NCI-H2081 (cell line): ENCODE measurements at places on chromosomes 7 and 10.

GRCh38 chr7:144050093-144050492 lies 1.3 kb downstream of the OR2A5 start:
- no peak for DNase-seq

GRCh38 chr7:86050918-86051317 lies 592.8 kb upstream of the GRM3 start:
- no peak for DNase-seq

- DNase-seq: no peak
Observed at GRCh38 chr10:119378737-119379067, 163.8 kb downstream of the RGS10 start.

- no peak for DNase-seq
Observed at GRCh38 chr7:79936281-79936983, 198.2 kb upstream of the GNAI1 start.

GRCh38 chr10:101938305-101939007 lies 94.9 kb upstream of the KCNIP2 start:
- DNase-seq: no peak

DNA sequence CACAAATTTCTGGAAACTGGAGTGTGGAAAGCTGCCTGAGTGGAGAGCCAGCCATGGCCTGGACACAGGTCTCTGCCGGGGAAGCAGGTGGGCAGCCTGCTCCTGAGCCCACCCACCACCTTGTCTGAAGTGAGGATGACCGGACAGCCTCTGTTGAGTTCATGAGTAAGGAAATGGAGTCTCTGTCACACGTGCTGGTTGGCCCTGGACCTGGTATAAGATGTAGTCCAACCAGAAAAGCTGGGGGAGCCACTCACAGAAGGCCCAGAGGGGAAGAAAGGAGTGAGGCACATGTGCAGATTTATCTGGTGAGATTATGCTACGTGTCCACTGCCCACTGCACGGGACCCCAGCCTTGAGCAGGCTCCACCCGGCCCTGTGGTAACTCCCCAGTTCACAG lies 383.5 kb downstream of the GRID1 start:
- DNase-seq: no peak

- no peak for DNase-seq
Observed at GRCh38 chr10:25048450-25048849, 32.0 kb downstream of the THNSL1 start.

GRCh38 chr7:25952261-25953057 lies 199.5 kb upstream of the NFE2L3 start:
- DNase-seq: no peak

GRCh38 chr7:43847496-43847895 lies 21.8 kb downstream of the MRPS24 start:
- no peak for DNase-seq

- no peak for DNase-seq
Observed at GRCh38 chr10:99872367-99873162, 90.1 kb downstream of the ABCC2 start.
